MCF 10A (cell line): ENCODE measurements at places on chromosomes 16 and 17.

- no peak overlapping the region for H3K4me3 ChIP-seq
- H3K27ac ChIP-seq, result no peak overlapping the region
- H3K27me3 ChIP-seq, result peaks cover 10% of the 10 kb centered on the region
- H3K36me3 ChIP-seq, result no peaks in the 10 kb centered on the region
- DNase-seq, result peak; percentile 68
- H3K4me1 ChIP-seq, result no peaks in the 10 kb centered on the region
Observed at GRCh38 chr16:49620158-49620868, 235.6 kb downstream of the ZNF423 start.

GRCh38 chr16:84996365-84996764, 15.0 kb downstream of the ZDHHC7 start:
- peak overlapping the region; percentile 96 for H3K27ac ChIP-seq
- H3K4me3 ChIP-seq, result peak overlapping the region; percentile 59
- peaks cover 51% of the 10 kb centered on the region for H3K4me1 ChIP-seq
- peaks cover 46% of the 10 kb centered on the region for H3K36me3 ChIP-seq

GRCh38 chr17:16917671-16918394, 54.1 kb downstream of the TNFRSF13B start:
- H3K4me1 ChIP-seq, result no peaks in the 10 kb centered on the region
- no peaks in the 10 kb centered on the region for H3K27me3 ChIP-seq
- H3K4me3 ChIP-seq, result no peak overlapping the region
- H3K27ac ChIP-seq, result no peak overlapping the region
- no peak for DNase-seq

DNA sequence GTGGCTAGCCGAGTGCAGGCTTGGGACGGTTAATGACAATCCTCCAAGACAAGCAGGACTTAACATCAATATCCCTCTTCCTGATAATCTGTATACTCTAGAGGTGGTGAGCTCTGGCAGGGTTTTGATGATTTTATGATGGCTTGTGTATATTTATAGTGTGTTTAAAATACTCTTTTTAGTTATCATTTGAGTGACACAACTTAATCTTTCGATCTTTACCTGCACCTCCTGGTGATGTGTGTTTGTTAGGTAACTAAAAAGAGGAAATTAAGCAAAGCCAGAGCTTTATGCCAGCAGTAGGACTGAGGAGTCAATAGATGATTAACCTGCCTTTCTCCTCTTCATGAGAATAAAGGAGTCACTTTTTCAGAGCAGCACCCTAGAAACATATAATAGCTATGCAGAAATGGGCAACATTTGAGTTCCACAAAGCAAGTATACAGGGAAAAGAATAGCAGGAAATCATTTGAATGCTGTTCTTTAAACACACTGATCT, 210.5 kb downstream of the IRX3 start:
- H3K4me3 ChIP-seq, result no peak overlapping the region
- DNase-seq, result no peak
- peak overlapping the region; percentile 100 for H3K27ac ChIP-seq
- H3K27me3 ChIP-seq, result no peaks in the 10 kb centered on the region
- peaks cover 39% of the 10 kb centered on the region for H3K4me1 ChIP-seq
- peaks cover 21% of the 10 kb centered on the region for H3K36me3 ChIP-seq

DNA sequence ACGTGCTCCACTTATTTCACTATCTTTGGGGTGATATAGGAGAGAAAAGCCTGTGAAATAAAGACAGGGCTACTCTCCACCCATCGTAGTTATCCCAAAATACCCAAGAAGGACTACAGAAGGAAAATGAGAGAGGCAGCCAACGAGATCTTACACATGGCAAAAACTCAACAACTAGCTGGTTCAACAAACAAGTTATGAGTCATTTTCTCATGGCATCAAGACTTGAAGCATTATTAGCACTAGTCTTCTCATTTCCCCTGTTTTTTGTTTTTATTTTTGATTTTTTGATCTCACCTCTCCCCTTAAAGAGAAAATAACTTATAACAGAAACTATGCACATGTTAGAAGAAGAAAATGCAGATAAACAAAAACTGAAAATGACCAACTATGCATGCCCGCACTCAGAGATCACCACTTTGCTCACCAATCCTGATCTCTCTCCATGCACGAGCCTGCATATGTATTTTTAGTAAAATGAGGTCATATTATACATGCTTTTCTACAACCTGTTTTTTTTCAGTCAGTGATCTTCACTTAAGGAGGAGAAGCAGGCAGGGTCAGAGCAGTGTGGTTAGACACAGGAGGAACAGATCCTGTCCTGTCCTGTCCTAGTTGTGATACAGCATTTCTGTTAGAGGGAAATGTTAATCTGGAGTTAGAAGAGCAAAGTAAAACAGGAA, 22.8 kb downstream of the FAM117A start:
- H3K27me3 ChIP-seq, result no peaks in the 10 kb centered on the region
- peaks cover 6% of the 10 kb centered on the region for H3K4me1 ChIP-seq
- no peak overlapping the region for H3K4me3 ChIP-seq
- H3K27ac ChIP-seq, result no peak overlapping the region
- DNase-seq, result peak; percentile 9
- no peaks in the 10 kb centered on the region for H3K36me3 ChIP-seq

- H3K36me3 ChIP-seq, result no peaks in the 10 kb centered on the region
- no peak for DNase-seq
- no peaks in the 10 kb centered on the region for H3K27me3 ChIP-seq
- no peaks in the 10 kb centered on the region for H3K4me1 ChIP-seq
- H3K4me3 ChIP-seq, result no peak overlapping the region
- H3K27ac ChIP-seq, result no peak overlapping the region
Observed at GRCh38 chr16:8178271-8178670, 412.0 kb downstream of the TMEM114 start.

DNA sequence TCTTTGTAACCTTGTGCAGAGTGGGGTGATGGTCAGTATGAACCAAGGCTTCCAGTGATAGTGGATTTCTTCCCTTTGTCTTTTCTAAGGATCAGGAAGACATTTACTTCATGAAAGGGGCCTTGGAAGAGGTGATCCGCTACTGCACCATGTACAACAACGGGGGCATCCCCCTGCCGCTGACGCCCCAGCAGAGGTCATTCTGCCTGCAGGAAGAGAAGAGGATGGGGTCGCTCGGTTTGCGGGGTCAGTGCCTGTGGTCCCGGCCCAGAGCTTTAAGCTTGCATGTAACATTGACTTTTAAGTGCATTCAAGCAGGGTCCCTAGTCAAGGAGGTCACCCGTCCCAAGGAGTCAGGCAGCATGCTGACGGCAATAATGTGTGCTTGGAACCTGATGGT, 56.0 kb downstream of the MEAK7 start:
- DNase-seq, result no peak
- H3K27me3 ChIP-seq, result peaks cover 6% of the 10 kb centered on the region
- no peaks in the 10 kb centered on the region for H3K4me1 ChIP-seq
- peaks cover 11% of the 10 kb centered on the region for H3K36me3 ChIP-seq
- no peak overlapping the region for H3K27ac ChIP-seq

GRCh38 chr16:17412221-17412620, 58.5 kb downstream of the XYLT1 start:
- no peak overlapping the region for H3K27ac ChIP-seq
- no peak for DNase-seq
- H3K36me3 ChIP-seq, result peaks cover 6% of the 10 kb centered on the region
- no peak overlapping the region for H3K4me3 ChIP-seq
- no peaks in the 10 kb centered on the region for H3K27me3 ChIP-seq
- H3K4me1 ChIP-seq, result no peaks in the 10 kb centered on the region

GRCh38 chr16:75727221-75727620, 931 bp upstream of the CPHXL start:
- H3K36me3 ChIP-seq, result no peaks in the 10 kb centered on the region
- no peak for DNase-seq
- no peaks in the 10 kb centered on the region for H3K4me1 ChIP-seq
- no peak overlapping the region for H3K27ac ChIP-seq
- H3K27me3 ChIP-seq, result peaks cover 7% of the 10 kb centered on the region

DNA sequence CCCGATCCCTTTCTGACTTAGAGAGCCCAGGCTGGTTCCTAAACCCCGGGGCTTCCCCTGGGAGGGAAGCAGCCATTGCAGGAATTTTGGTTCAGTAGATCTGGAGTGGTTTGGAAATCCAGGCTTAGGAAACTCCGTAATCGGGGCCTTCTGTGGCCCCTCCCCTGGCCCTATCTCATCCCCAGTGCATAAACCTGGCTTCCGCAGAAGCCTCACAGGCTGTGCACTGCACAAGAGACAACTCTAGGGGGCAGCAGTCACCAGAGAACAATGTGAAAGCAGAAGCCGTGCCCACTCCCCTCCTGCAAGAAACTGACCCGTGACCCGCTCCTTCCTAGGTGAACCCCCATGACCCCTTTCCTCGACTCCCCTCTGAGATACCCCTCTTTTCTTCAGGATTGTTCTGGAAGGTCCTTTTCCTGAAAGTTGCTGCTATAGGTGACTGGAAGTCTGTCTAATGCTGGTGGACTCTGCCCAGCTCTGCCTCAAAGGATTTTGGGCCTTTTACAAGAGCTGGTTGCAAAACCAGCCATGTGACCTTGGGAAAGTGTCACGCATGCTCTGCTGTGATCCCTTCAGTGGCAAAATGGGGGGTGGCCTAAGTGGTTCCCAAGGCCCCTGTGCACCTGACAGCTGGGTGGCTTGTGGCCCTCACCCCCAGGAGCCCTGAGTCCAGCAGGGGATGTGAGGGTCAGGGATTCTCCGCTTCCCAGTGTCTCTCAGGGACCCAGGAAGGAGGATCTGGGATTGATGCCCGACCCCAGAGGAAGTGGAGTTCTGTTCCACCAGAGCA, 14.4 kb downstream of the GUCY2D start:
- peaks cover 44% of the 10 kb centered on the region for H3K4me1 ChIP-seq
- peak overlapping the region; percentile 95 for H3K27ac ChIP-seq
- peak; percentile 87 for DNase-seq
- no peaks in the 10 kb centered on the region for H3K27me3 ChIP-seq

- peak; percentile 42 for DNase-seq
- no peak overlapping the region for H3K4me3 ChIP-seq
- H3K27ac ChIP-seq, result no peak overlapping the region
- peaks cover 26% of the 10 kb centered on the region for H3K4me1 ChIP-seq
- no peaks in the 10 kb centered on the region for H3K27me3 ChIP-seq
Observed at GRCh38 chr16:4283939-4284338, 11.1 kb upstream of the TFAP4 start.

GRCh38 chr17:28488533-28489276, 15.3 kb downstream of the SLC13A2 start:
- no peak overlapping the region for H3K27ac ChIP-seq
- H3K4me3 ChIP-seq, result no peak overlapping the region
- peaks cover 8% of the 10 kb centered on the region for H3K4me1 ChIP-seq
- no peak for DNase-seq
- H3K36me3 ChIP-seq, result no peaks in the 10 kb centered on the region

DNA sequence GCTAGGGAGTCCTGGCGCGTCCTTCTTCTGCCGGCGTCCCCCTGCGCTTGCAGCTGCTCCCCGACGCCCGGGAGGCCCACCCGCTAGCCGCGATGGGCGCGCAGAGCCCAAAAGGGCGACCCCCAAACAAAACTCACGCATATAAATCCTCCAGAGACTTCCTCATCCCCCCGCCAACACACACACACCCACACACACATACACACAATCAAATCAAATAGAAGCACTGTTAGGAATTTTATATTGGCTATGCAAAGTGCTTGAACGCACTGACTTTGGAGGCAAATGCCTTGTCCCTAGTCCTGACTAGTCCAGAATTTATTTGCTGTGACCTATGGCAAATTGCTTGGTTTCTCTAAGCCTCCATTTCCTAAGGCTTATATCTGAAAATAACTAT, 23.8 kb upstream of the CRYM start:
- H3K4me3 ChIP-seq, result peak overlapping the region; percentile 94
- peaks cover 13% of the 10 kb centered on the region for H3K36me3 ChIP-seq
- peak overlapping the region; percentile 98 for H3K27ac ChIP-seq
- DNase-seq, result no peak
- peaks cover 23% of the 10 kb centered on the region for H3K4me1 ChIP-seq

DNA sequence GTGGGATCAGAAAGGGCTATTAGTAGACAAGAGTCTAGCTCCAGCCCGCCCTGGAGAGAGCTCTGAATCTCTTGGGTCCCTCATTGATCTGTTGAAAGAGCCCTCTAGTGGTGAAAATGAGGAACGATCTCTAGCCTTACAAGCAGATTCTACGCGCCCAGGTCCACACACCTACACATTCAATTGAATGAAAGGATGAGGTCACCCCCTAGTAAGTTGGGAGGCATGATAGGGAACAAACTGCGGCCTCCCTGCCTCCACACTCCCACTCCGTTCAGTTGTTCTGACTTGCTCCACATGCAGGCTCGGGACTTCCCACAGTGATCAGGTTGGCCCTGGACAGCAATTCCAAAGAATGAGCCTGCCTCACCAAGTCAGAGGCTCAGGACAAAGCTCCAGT, 2.9 kb upstream of the CACNG3 start:
- no peak overlapping the region for H3K27ac ChIP-seq
- peak; percentile 60 for DNase-seq
- H3K4me1 ChIP-seq, result peaks cover 6% of the 10 kb centered on the region
- no peaks in the 10 kb centered on the region for H3K36me3 ChIP-seq
- H3K27me3 ChIP-seq, result peaks cover 52% of the 10 kb centered on the region
